ENCODE measurements at places on chromosomes 1 and 21.

DNA sequence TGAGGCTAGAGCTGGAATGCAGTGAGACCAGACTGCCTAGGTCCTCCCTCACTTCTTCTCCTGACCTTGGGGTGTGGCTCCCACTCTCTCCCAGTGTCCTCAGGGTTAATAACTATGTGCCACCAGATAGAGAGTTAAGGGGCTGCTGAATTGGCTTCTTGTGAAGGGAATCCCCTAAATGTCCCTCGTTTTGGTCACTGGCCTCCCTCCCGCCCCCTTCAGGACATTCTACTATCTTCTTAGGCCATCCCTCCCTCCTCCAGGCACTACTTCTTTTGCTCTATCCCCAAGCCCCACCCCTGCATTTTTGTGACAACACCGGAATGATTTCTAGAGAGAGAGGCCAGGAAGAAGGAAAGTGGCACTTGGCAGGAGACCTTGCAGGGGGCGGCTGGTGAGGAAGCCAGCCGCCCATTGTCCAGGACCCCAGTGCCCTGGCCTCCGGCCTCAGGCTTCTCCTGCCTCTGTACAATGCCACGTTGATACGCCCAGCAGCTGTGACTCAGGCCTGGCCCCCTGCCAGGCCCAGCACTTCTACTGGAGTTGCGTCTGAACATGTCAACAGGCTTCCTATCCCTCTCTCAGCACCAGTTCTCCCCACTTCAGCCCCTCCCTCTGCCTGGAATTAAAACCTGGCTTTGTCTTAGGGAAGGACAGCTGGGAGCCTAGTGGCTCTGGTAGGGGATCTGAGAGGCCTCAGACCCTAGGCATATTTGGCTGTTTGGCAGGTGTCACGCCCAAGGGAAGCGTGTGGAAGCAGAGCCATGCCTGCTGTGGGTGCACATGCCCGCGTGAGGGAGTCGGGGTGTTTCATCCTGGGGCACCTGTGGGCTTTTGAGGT, 9.1 kb downstream of the LMNA start:
- no peak for DNase-seq

GRCh38 chr1:234612352-234613127, 2.6 kb upstream of the IRF2BP2 start:
- peak; percentile 67 for DNase-seq

- DNase-seq = no peak
These were observed 74.1 kb downstream of the SERINC2 start for GRCh38 chr1:31487143-31487542.

GRCh38 chr1:23799570-23800399, 769 bp downstream of the GALE start:
- DNase-seq = no peak

GRCh38 chr1:53069663-53070327, 7.8 kb downstream of the PODN start:
- DNase-seq = no peak

GRCh38 chr1:149967041-149967440, 30.4 kb upstream of the MTMR11 start:
- DNase-seq = no peak

DNA sequence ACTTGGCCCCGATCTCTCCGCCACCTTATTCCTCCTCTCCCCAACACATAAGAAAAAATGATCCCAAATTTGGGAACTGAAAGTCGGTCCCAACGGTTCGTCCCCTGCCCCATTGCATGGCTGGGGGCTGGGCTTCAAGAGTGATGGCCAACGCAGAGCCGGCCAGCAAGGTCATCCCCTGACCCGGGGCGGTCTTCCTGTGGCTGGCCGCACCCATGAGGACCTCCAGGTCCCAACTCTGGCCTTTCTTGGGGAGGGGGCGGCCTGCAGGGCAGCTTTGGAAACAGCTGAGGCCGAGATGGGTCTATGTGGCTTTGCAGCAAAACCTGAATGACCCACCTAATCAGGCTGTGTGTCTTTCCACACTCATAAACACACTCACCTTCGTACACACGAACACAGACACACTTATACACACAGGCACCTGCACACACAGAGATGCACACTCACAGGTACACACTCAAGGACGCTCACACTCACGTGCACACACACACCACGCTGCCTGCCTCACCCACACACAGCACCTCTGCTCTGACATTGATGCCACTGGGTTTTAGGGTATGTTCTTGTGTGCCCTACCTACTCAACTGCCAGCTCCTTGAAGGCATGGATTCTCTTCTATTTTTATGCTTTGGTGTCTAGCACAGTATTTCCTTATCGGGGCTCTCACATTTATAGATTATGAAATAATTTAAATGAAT, 562 bp downstream of the DYNLT5 start:
- DNase-seq = no peak

- no peak for DNase-seq
These were observed 1.6 kb downstream of the KDM1A start for GRCh38 chr1:23020706-23021405.

GRCh38 chr1:89350298-89350697, 13.6 kb upstream of the GBP6 start:
- DNase-seq = no peak

GRCh38 chr1:214454569-214455396, 96.6 kb downstream of the PTPN14 start:
- DNase-seq = no peak

DNA sequence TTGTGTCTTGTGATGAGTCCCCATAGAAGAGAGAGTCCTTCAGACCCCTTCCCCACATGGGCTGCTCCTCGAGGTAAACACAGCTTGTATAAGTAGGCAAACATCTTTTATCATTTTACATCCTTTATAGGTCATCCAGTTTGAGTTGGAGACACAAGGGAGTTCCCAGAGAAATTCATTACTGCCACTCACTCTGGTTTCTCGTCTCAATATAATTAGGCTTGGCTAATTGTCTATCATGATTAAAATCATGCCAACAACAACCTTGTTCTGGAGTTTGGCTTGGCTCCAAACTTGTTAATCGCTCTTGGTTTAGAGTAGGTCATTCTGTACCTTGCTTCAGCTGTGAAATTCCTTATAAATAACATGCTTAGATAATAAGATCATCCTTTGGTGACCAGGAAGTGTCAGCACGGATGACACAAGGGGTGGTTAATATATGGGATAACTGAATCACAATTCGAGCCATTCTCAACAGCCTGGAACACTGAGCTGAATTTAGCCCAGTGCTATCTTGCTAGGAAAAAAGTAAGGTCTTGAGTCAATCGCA, 70.7 kb upstream of the DAB1 start:
- no peak for DNase-seq

- DNase-seq = no peak
These were observed 20.0 kb upstream of the DISP1 start for GRCh38 chr1:222794656-222795474.

DNA sequence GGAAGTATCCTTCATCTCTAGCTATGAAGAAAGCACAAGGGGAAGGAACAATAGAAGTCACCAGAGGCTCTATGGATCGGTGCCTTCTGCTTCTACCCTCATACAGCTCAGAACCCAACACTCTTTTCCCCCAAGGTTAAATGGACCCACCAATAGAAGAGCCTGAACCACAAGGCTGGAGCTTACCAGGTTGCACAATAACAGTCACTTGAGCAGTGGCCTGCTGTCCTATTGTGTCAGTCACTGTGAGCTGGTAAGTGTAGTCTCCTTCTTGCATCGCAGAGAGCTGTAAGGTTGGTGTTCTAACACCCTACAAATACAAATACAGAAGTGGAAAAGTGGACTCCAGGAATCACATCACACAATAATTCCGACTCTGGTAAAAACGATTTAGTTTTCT, 103.0 kb downstream of the KIAA0319L start:
- no peak for DNase-seq

DNA sequence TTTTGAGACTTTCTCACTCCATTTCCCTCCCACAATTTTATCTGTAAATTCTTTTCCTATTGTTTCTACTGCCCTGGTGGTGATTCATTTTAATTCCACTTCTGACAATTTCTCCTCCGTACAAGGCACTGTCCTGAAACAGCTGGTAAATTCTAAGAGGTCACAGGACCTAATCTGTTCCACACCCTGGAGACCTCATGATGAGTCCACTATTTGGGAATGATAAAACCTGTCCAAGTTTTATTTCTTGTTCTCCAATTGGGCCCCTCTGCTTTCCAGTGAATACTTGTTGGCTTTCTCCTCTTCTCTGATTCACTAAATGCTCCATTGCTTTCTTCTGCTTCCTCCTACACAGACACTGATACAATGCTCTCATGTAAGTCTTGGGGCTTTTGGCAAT, 343.1 kb upstream of the DUSP10 start:
- DNase-seq = no peak

GRCh38 chr1:39173119-39173994, 31.1 kb upstream of the MACF1 start:
- no peak for DNase-seq

GRCh38 chr1:5954964-5955363, 37.3 kb downstream of the NPHP4 start:
- no peak for DNase-seq

DNA sequence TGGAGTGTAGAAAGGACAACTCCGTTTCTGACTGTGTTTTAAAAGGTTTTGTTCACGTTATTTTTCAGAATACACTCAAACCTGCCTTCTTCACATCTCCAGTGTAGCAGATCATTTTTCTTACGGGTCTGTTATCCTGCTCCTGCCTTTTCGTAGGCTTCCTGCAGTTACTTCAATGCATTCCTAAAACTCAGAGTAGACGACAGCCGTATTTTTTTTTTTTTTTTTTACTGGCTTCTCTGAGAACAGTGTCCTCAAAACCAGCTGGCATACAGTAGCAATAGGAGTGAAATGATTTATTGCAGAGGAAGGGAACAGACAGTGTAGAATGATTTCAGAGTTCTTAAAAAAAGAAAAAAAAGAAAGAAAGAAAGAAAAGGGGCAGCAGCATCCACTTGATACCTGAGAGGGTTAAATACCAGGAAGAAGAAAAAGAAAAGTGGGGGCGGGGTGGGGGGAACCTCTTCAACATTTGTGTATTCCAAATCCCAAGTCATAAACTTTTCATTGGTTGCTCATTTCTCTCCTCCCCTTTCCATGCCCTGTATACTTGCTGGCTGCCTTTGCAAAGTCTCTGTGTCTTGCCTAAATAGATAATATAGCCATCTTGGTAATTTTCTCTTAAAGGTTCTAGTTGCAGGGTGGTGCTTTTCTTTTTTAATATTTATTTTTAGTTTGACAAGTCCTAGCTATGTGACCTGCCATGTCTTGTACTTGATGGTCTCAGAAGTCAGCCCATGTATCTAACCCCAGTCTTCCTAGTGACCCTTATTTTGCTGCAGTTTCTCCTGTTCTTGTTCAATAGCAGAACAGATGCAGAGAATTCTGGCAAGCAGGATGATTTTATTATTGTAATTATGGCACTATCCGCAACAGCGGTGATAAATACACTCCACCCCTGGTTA, 2.8 kb downstream of the TGFB2 start:
- no peak for DNase-seq

DNA sequence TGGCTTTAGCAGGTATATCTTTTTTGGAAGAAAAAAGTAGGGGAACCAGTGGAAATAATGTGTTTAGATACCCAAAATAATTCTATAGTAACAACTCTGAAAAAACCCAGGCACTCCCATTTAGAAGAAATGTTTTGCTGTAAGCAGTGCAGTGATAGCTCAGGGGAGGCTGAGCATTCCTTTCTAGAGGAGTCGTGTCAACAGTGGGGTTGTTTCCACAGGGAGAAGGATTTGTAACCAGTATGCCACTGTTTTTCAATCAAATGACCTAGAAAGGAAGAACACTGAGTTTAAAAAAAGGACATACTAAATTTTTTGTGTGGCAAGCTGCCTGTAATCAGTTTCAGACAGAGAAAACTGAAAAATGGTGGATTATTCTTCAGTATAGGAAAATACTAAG, 2.4 kb downstream of the PGD start:
- DNase-seq = no peak

- DNase-seq = no peak
These were observed 1539.6 kb downstream of the BRINP3 start for GRCh38 chr1:188937965-188938551.

DNA sequence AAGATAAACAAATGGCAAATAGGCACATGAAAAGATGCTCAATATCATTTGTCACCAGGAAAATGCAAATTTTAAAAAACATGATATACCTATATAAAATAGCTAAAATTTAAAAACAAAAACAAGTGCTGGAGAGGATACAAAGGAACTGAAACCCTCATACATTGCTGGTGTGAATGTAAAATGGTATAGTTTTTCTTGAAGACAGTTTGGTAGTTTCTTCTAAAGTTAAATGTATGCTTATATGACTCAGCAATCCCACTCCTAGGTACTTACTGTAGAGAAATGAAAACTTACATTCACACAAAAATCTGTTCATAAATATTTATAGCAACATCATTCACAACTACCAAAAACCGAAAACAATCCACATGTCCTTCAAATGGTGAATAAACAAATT, 11.2 kb downstream of the TAF12 start:
- DNase-seq = no peak

DNA sequence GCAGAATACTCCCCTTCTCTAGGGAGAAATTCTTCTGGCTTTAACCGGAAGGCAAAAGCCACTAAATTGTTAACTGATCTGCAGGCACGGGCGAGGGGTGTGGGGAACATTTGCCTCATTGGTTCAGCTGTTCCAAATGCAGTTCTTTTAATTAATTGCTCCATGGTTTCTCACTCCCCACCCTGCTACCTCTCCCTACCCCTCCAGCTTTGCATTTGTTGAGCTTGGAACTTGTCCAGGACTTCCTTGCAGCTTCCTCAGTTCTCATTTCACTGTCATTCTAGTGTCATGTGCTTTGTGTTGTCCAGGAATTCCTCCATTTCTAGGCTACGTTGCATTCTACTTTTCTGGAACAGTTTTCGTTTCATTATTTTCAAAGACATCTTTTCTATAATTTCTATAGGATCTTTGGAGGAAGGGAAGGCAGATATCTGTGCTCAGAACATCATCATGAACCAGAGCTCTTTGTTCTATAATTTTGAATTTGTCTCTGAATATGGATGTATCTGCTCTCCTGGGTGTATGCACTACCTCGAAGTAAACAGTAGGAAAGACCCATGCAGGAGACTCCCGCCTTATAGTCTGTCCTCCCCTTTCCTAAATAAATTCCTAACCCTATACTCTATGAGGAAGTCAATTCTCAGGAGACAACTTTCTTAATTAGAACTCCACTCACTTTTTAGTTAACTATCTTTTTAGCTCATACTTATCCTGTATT, 132.4 kb upstream of the LMO4 start:
- no peak for DNase-seq

DNA sequence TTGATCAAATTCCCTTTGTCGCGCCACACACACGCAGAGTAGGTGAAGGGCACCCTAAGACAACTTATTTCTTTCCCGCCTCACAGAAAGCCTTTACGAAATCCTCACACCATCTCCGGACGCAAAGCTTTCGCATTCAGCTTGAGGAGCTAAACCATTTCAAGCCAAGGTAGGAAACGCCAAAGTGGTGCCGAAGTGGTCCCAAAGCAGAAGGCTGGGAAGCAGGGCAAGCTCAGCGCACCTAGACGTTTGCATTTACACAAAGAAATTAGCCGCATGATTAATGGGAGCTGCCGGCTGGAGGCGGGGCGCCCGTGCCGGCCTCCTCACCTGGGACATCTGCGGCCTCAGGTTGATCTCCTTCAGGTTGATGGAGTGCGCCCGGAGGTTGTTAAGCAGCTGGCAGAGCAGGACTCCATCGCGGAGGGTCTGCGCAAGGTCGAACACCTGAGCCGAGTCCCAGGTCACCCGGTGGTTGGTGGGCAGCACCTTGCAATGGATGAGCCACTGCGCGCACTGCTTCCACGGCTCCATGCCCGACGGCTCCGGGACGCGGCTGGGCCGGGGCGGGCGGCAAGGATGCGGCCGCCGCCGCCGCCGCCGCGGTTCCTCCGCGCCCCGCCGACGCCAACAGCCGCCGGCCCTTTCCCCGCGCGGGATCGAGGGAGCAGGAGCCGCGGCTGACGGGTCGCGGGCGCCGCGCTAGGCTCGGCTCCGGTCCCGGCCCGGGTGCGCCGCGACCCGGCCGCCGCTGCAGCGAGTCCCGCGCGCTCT, 457 bp downstream of the VAV3 start:
- peak; percentile 31 for DNase-seq
